ENCODE measurements at places on chromosomes 1 and 21.

- DNase-seq = no peak
Observed at GRCh38 chr1:71399594-71399993, 318.8 kb upstream of the ZRANB2 start.

- no peak for DNase-seq
Observed at GRCh38 chr1:164325786-164326185, 233.2 kb upstream of the PBX1 start.

- no peak for DNase-seq
Observed at GRCh38 chr1:2544093-2544874, 11.9 kb upstream of the TNFRSF14 start.

- no peak for DNase-seq
Observed at GRCh38 chr1:23906731-23907130, 6.4 kb downstream of the CNR2 start.

DNA sequence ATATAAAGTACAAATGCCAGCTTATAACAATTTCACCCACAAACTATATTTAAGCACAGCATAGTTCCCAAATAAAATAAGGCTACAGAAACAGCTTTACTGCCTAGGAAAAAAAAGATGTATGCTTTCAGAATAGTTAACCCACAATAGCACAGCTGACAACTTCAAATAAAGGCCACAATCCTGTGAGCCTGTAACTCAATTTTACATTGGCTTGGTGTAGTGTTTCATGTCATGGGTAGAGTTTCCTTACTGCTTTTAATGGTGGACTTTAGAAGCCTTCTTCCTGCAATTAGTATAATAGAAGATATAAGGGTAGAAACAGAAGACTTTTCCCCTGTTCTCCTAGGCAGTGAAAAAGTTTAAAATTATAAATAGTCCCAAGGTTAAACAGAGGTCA lies 44.3 kb upstream of the ZC3H11B start:
- DNase-seq = no peak

- no peak for DNase-seq
Observed at GRCh38 chr1:17441993-17442357, 2.5 kb upstream of the RCC2 start.

DNA sequence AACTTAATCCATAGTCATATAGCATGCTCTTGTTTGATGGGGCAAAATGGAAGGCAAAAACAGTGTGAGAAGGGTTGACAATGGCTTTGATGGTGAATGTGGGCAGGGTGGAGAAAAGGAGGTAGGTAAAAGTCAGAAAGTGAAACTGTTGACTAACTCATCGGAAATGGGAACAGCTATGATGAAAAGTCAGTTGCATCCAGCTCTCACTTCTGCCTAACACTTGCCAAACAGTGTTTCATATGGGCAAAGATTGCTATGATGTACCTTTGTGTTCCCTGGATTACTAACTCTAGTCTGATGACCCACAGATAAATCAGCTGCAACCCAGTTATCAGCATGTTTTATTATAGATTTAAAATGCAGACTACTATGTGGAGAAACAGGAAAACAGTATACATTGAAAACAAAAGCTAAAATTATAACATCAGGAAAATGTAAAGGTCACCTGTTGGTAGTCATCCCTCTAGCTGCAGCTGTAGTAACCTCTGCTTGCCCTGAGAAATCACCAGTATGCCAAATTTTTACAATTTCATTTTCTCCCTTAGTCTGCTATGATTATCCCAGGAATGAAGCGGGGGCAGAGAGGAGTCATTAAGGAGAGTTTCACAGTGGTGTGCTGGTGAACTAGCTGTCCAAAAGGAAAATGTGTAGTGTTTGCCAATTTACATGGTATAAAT lies 11.7 kb downstream of the TNFSF18 start:
- peak; percentile 40 for DNase-seq

DNA sequence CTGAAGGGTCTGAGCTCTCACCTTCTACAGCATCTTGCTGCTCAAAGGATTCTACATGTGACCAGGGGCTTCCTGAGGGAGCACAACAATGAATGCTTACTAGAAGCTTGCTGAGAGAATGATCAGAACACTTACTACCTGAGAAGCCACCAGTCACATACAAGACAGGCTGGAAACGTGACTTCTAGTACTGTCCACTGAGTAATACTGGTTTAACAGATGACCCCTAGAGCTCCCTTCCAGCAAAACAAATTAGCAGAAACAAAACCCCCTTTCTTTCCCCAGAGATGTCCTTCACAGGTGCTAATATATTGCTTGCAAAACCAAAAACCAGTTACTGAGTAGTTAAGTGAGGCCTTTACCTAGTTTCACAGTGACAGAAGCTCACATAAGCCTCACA lies 2.1 kb downstream of the TAF5L start:
- no peak for DNase-seq

DNA sequence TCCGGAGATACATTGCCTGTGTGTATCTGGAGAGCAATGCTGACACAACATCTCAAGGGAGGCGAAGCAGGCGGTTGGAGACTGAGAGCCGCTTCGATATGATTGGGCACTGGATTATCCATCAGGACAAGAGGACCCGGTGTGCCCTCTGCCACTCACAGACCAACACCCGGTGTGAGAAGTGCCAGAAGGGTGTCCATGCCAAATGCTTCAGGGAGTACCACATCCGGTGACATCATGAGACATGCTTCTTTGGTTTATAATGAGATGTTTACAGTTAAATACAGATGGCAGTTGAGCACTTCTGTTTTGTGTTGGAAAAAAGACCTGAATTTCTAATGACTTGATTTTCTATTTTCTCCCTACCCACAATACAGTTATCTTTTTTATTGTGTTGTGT lies 12.1 kb downstream of the PGBD2 start:
- no peak for DNase-seq

DNA sequence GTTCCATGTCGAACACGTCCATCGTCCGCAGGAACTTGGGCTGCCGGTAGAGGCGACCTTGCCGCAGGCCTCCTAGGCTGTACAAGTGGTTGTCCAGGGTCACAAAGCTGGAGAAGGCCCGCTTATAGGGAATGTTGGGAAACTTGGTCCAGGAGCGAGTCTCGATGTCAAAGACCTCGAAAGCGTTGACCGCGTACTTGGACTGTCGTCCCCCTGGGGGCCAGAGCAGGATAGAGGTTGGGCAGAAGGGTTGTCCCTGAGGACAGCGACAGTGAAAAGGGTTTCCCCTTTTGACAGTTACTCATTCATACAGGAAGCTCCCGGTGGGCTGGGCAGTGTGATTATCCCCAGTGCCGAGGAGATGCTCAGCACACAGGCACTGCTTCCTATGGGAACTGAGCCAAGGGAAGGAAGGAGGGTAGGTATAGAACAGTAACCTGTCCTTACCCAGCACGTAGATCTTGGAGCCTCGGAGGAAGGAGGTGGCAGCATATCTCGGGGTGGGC lies 17.5 kb downstream of the KLHDC8A start:
- no peak for DNase-seq

- no peak for DNase-seq
Observed at GRCh38 chr1:185668013-185668412, 66.2 kb upstream of the HMCN1 start.

- DNase-seq = no peak
Observed at GRCh38 chr1:201420608-201421002, 925 bp downstream of the TNNI1 start.

DNA sequence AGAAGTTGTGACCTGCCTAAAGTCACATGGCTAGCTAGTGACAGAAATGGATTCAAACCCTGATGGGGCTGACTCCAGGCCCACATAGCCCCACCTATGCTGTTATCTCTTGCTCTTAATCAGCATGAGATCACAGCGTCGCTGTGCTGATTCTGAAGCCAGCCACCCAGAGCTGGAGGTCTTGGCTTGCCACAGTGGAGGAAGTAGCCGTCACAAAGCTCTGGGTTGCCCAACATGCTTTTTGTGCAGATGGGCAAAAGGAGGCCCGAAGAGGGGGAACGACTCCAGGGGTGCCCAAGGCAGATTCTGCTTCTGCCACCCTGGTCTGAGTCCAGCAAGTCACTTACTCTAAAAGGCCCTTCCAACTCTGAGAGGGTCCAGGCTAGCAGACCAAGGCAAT lies 14.7 kb upstream of the MFSD2A start:
- DNase-seq = no peak

- DNase-seq = no peak
Observed at GRCh38 chr21:28799926-28800325, 192.8 kb downstream of the LTN1 start.

Data from activated CD4-positive, alpha-beta T cell treated with anti-CD3 and anti-CD28 coated beads, Interleukin-10, Interleukin-2, amounts not matched to agents 100 ng/mL and 50 ng/mL, durations not matched to agents 16 hours and 8 hours (primary cell).